Adrenal gland (tissue), 19 donors: ENCODE measurements at places on chromosomes 12 and 14.

GRCh38 chr14:55545779-55546178, 34.2 kb upstream of the KTN1 start:
- DNase-seq = no peak

- no peak for DNase-seq
Observed at GRCh38 chr12:53717319-53717718, 9.9 kb downstream of the CALCOCO1 start.

DNA sequence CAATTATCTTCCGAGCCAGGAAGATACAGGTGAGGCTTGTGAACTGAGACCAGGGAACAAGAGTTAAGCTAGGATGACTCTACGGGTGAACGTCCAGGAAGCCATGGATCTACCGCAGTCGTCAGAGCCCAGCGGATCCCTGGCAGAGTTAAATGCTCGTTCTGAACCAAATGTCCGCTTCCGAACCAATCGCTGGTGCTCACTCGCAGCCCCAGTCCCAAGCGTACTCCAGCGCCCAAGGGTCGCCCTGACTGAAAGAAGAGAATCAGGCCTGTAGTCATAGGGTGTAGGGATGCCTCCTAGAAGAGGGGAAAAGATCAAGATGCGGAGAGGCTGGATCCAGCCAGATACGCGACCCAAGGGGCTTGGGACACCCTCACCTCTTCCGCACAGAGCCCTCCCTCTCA, 283 bp downstream of the VIPAS39 start:
- DNase-seq = no peak

GRCh38 chr14:68244262-68244980, 424.8 kb downstream of the RAD51B start:
- DNase-seq = no peak

GRCh38 chr12:100539202-100539601, 34.3 kb upstream of the GAS2L3 start:
- peak; percentile 23 for DNase-seq

- no peak for DNase-seq
Observed at GRCh38 chr12:29226616-29227015, 77.5 kb downstream of the FAR2 start.

GRCh38 chr12:74685385-74685784, 147.8 kb downstream of the ATXN7L3B start:
- DNase-seq = no peak

GRCh38 chr14:36517242-36518030, 2.6 kb downstream of the NKX2-1 start:
- no peak for DNase-seq

DNA sequence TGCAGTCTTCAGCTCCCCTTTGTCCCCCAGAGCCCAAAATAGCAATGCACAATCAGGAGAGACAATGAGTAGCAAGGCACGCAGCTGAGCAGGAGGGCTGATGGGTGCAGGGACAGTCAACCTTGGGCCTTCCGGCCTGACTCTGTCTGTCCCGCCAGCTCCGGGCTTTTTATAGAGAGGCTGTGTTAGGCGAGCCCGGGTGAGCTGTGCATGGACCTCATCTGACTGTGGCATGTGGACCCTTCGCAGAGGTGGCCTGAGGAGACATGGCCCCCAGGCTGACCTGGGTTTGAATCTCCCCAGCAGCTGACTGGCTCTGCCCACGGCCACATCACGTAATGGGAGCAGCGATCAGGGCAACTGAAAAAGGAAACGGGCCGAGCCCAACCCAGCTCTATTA, 177.9 kb downstream of the TSPAN9 start:
- no peak for DNase-seq

- peak; percentile 47 for DNase-seq
Observed at GRCh38 chr14:91119556-91120311, 5.9 kb downstream of the DGLUCY start.

DNA sequence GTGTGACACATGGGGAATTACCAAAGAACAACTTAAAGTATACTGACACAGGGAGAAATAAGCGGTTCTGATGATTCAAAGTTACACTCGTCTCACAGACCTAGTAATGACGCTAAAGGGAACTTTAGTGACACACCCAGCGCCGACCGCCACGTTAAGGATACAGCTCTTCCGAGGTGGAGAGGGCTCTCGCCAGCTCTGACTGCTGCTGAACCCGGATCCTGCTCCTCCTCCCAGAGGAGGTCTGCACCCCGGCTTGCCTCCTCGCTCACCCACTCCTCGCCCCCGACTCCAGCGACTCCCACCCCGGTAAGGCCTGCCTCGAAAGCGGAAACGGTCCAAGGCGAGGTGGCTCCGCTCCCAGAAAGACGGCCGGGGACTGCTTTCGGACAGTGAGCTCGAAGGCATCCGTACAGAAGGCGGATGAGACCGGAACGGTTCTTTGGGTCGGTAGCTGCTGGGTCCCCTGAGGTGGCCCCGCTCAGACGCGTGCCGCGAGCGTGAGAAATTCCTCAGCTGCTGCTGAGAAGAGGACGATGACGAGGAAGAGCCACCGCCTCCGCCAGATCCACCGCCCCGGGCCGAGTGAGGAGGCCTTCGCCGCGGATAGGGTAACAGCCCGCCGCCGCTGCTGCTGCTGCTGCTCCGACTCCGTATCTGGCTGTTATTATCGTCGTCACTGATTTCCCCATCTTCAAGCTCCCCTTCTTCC, 643 bp downstream of the ZFC3H1 start:
- peak; percentile 71 for DNase-seq

- no peak for DNase-seq
Observed at GRCh38 chr12:53907103-53907502, 31.5 kb upstream of the HOXC13 start.

GRCh38 chr12:112506513-112507166, 87.9 kb downstream of the PTPN11 start:
- no peak for DNase-seq

GRCh38 chr12:71896205-71896882, 42.3 kb upstream of the TPH2 start:
- no peak for DNase-seq

GRCh38 chr12:47075192-47076084, 4.0 kb upstream of the PCED1B start:
- DNase-seq = no peak

DNA sequence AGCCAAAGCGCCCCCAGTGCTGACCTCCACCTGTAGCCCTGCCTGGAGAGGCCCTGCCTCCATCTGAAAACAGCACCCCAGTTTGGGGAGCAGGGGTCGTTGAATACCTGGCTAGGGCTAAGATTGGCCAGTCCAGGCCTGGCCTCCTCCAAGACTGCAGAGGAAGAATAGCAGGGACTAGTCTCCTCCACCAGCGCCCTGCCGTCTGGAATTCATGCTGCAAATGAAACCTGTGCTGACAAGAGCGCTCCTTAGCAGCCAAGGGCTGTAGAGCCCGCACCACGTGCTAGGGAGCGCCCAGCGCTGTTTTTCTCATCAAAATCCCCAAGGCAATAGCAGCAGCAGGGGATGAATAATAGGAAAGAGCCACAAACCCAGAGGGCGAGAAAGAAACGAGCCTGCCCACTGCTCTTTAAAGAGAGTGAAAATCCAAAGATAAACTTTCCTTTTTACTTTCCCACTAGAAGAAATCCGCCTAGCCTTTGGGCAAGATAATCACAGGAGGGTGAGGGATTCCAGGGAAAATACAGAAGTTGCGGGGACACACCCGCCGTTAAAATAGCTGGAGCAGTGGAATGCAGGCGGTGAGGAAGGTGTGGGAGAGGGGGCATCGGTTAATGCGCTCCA, 3.3 kb downstream of the COL2A1 start:
- no peak for DNase-seq

GRCh38 chr14:68756734-68757133, 36.1 kb downstream of the ZFP36L1 start:
- no peak for DNase-seq

GRCh38 chr14:23327947-23328744, 6.9 kb downstream of the PABPN1 start:
- peak; percentile 69 for DNase-seq

DNA sequence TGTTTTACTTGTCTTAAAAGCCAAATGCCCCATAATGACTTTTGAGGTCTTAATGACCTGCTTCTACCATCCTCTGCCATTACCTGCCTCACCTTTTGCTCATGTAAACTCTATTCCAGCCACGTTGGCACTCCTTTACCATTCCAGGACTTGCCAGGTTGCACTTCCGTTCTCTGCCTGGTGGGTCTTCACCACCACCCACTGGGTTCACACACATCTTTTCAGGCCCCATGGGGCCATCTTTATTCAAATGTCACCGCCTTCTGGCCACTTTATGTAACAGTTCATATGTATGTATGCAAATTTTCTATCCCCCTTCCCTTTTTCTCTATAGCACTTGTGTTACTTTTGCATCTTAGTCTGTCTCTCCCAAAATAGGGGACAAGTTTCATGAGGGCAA, 57.7 kb downstream of the ATP2A2 start:
- no peak for DNase-seq

GRCh38 chr12:92973614-92974013, 44.5 kb upstream of the EEA1 start:
- DNase-seq = no peak

DNA sequence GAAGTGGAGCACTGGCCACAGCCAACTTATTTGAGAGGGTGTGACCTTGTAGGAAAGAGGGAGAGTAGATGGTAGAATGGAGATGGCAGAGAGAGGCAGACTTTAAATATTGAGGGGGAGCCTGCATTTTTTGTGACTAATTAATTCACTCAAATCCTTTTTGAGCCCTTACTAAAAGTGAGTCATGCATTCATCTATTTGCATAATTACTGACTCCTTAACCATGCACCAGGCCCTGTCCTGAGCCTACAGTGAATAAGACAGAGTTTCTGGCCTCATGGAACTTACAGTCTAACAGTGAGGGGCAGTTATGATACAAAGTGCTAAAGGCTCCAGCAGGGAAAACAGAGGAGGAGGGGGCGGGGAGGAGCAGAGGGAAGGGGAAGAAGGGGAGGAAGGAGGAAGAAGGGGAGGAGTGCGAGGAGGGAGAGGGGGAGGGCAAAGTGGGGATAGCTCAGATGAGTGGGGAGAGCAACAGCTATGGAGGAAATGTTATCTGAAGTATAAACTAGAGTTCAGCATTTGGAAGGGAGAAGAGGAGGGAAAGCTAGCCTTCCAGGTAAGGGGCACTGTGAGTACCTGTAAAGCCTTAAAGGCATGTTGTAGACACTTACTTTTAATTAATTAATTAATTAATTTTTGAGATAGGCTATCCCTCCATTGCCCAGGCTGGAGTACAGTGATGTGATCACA, 7.5 kb upstream of the CTDSP2 start:
- DNase-seq = no peak

- DNase-seq = no peak
Observed at GRCh38 chr14:38669027-38669426, 413.1 kb upstream of the CLEC14A start.

GRCh38 chr12:54026640-54027441, 1.4 kb upstream of the HOXC6 start:
- DNase-seq = no peak

- DNase-seq = no peak
Observed at GRCh38 chr12:77058740-77059139, 6.6 kb downstream of the E2F7 start.

- DNase-seq = no peak
Observed at GRCh38 chr14:103684471-103684870, 30.8 kb downstream of the XRCC3 start.

GRCh38 chr14:68790644-68791077, 2.2 kb downstream of the ZFP36L1 start:
- DNase-seq = no peak
